ENCODE measurements at places on chromosomes 1 and 21.

GRCh38 chr1:8903410-8903809, 24.9 kb upstream of the ENO1 start:
- no peak for DNase-seq

DNA sequence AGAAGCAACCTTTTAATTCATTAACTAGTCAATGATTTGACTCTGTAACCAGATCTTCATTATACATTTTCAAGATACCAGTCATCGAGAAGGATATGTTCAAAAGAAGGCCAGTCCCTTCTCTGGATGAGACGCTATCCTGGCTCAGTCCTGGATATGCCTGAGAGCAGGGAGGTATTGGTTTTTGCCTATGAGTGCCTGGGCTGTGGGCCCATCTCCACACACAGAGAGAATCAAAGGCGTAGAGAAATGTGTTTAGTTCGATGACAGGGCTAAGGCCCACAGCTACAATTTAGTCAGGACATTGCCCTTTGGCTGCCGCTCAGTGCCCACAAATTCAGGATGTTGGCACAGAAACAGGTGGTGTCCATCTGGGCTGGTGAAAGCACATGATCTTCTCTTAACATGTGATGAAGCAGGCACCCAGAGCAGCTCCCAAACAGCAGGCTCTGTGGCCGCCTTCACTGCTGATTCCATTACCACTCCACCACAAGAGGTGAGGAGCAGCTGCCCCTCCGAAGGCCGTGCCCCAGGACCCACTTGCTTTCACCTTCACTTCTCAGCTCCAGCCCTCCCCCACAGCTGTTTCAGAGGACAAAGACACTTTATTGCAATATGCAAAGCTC, 24.7 kb downstream of the ACKR1 start:
- no peak for DNase-seq

- no peak for DNase-seq
These were observed 3.7 kb downstream of the DEDD start for GRCh38 chr1:161128591-161129420.

DNA sequence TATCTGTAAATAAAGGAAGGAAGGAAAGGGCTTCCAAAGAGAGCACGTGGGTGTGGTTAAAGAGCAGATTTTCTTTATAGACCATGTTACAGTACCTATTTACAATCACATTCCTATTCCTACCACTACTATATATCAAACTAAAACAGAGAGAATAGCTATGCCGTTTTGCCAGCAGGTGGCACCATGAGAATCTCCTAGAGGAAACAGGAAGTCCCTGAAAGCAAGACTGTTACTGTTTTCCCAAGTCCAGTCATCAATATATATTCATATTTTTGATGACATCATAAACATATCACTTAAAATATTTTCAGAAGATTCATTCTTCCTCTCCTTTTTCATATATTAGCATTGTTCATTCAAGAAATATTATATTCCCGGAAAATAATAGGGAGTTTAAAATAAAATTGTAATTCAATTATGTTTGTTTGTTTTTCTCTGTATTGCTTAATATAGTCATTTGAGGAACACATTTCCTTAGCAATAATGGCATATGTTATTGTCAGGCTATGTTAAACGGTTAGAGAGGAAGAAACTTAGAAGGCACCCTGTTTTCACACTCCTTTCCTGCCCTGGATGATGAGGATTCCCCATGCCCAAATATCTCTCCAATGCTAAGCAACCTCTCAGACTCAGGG, 6.6 kb downstream of the CCDC190 start:
- peak; percentile 16 for DNase-seq

- no peak for DNase-seq
These were observed 51.3 kb upstream of the BCL10 start for GRCh38 chr1:85327759-85328158.

DNA sequence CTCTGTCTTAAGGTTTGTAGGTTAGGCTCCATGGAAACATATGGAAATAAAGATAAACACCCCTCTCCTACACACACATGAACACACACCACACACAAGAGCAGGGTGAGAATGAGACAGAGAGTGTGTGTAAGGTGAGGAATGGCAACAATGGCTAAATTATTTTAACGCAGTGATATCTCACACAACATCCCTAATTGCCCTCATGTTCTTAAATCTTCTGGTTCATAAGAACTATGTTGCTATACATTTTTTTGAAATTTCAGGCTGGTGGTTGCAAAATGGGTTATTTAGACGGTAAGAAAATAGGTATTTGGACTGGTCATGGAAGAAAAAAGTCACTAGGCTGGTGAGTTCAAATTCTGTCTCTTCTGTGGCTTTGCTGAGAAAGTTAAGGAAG, 316.7 kb upstream of the ESRRG start:
- no peak for DNase-seq

GRCh38 chr1:110300412-110301085, 38.6 kb upstream of the RBM15 start:
- DNase-seq, result no peak

- DNase-seq, result no peak
These were observed 2.0 kb upstream of the COQ8A start for GRCh38 chr1:226937940-226938725.

- DNase-seq, result no peak
These were observed 42.4 kb downstream of the PKNOX1 start for GRCh38 chr21:43016728-43017127.

GRCh38 chr1:165695031-165695430, 3.3 kb downstream of the ALDH9A1 start:
- DNase-seq, result no peak

DNA sequence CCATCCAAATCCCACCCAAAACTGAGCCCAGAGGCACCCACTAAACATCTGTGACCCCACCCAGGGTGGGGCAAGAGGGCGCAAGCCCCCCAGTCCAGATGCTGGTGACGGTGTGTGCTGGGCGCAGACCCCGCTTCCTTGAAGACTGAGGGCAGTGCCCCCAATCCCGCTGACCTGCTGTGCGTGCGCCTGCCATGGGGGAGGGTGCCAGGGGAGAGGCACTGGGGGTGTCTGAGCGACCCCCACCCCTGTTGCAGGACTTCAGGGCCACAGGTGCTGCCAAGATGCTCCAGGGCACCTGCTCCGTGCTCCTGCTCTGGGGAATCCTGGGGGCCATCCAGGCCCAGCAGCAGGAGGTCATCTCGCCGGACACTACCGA, 13.3 kb downstream of the COL6A2 start:
- no peak for DNase-seq

DNA sequence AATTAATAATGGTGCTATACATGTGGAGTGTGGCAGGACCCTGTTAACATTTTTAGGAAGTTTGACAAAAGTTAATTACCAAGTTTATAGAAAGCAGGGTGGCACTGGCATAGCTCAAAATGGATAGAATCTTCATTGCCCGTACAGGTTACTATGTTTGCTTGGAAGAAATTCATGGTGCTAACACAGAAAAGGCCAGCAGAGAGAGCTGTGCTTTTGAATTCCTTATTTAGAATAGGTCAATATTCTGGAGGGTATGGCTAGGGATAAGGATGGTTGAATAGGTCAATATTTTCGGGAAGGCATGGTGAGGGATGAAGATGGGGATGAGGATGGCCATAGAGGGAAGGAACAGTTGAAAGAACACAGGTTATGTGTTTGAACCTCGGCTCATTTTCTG, 345.1 kb downstream of the LMO4 start:
- no peak for DNase-seq

- no peak for DNase-seq
These were observed 581 bp downstream of the EFCAB14 start for GRCh38 chr1:46718340-46718726.

- DNase-seq, result no peak
These were observed 340.0 kb downstream of the NPHP4 start for GRCh38 chr1:5651964-5652821.

- DNase-seq, result no peak
These were observed 58.0 kb downstream of the NKAIN1 start for GRCh38 chr1:31181515-31182343.

DNA sequence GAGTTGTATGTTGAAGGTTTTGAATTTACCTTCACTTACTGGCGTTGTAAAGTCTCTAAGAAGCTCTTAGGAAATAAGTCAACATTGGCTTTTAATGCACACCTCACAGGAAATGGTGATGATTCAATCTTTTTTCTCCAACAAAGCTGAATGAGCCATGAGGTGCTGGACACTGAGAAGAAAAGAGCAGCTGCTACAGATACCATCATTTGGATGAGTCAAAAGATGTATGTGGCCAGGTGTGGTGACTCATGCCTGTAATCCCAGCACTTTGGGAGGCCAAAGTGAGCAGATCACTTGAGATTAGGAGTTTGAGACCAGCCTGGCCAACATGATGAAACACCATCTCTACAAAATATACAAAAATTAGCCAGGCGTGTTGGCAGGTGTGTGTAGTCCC, 3.3 kb upstream of the IL23R start:
- DNase-seq, result peak; percentile 87

GRCh38 chr1:3465935-3466321, 11.5 kb downstream of the ARHGEF16 start:
- DNase-seq, result no peak

GRCh38 chr1:222461941-222462340, 86.0 kb downstream of the HHIPL2 start:
- no peak for DNase-seq

- DNase-seq, result no peak
These were observed 3.9 kb downstream of the KDM4A start for GRCh38 chr1:43653893-43654292.

GRCh38 chr1:246760422-246761347, 36.5 kb downstream of the SCCPDH start:
- no peak for DNase-seq

GRCh38 chr1:63326473-63327380, 4.4 kb downstream of the FOXD3 start:
- no peak for DNase-seq

DNA sequence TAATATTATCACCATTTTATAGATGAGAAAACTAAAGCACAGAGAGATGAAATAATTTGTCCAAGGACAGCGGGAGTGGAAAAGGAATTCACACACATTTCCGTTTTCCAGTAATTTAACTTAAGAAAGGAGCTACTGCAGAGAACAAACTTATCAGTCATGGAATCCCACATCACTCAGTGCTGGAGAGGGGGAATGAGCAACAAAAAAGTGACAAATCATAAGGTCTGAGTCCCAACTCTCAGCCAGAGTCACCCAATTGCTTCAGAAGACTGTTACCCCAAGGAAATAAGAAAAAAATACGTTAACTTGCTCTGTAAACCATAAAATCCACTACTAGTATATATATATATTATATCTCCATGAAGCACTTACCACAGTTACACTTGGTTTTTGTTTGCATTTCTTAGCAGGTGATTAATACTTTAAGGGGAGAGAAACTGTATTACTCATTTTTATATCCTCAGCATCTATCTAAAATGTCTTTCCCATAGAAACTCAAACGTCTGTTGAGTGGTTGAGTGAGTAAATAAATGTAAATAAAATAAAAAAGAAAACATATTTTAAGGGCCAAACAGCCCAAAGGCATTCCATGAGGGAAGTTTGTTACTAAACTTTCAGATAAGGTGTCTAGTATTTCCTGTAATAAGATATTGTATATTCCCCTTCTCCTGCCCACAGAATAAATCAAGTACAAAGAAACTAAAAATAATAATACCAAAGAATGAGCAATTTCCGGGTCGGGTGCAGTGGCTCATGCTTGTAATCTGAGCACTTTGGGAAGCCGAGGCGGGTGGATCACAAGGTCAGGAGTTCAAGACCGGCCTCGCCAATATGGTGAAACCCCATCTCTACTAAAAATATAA, 76.8 kb downstream of the SLC45A1 start:
- DNase-seq, result no peak

DNA sequence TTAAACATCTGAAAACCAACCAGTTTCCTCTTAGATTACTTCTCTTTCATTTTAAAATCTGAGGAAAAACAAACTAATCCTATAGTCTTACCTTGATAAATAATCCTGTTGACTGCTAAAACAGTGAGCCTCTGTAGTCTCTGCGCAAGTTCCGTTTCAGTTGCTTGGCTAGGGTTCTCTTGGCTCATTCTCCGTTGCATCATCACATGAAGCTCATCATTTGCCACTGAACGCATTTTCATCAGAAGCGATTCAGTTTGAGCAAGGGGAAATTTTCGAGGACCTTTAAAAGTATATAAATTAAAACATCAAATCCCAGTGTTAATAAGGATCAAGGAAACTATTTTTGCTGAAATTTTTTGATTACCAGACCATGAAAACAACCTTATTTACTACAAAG, 96.7 kb upstream of the GNG4 start:
- DNase-seq, result no peak

Data from T-helper 2 cell (primary cell).